Stimulated activated CD4-positive, alpha-beta T cell treated with anti-CD3 and anti-CD28 coated beads, Interleukin-4, amount 100 ng/mL, for 48 hours (primary cell): ENCODE measurements at places on chromosomes 11 and 22.

GRCh38 chr11:78809931-78810541 lies 235.4 kb upstream of the NARS2 start:
- DNase-seq, result no peak

DNA sequence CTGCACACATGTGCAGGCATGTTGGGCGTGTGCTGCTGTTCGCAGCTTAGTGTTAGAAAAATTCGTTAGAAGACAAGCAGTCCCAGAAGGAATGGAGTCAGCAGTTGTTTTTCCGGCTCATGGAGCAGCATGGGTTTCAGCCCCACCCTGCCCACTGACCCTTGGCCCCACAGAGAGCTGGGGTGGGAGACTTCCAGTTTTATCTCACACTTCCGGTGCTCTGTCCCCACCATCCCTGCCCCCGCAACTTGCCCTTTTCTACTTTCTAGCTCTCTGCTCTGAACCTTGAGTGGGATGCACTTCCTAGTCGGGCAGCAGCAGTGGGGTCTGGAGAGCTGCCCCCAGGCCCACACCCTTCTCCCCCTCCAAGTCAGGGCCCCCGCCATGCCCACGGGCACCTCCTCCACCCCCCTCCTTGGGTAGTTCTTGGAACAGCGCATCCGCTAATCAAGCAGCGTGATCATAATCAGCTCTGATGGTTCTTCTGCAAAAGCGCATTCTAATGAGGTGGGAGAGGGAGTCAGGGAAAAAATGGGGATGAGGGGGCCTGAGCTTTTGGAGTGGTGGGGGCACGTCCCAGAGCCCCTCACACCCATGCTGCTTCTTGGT lies 184.4 kb downstream of the CEP164 start:
- no peak for DNase-seq

DNA sequence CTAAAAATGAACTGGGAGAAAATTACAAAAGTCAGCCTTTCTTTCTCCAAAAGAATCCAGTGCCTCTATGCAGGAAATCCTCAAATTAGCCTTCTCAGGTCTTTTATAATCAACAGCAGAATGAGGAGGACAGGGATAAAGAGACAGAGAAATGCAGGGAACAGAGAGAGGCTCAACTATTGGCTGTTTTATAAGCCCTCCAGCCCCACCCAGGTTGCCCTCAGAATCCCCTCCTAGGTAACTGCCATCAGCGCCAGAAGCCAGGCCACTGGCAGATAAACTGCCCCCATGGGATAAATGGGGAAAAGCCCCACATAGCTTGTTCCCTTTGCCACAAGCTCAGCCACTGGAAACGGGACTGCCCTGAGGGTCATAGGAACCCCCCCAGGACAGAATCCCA lies 10.9 kb upstream of the HMOX1 start:
- DNase-seq, result no peak

DNA sequence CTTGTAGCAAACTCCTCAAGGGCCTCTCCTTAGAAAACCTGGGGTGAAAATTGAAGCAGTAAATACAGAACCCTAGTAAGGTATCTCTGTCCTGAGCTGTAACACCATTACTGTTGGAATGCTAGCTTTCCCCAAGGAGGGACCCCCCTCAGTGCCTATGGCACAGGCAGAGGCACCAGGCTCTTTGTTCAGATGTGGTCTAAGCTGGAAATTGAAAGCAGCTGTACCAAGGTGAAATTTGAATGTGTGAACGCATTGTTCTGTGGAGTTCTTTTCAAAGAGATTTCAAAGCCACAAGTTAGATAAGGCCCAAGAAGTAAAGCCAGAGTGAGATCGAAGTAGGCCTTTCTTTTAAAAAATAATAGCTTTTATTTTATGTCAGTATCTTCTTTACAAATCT lies 71.9 kb upstream of the HORMAD2 start:
- DNase-seq, result no peak

- no peak for DNase-seq
Observed at GRCh38 chr11:2688381-2689231, 11.2 kb downstream of the KCNQ1OT1 start.

- no peak for DNase-seq
Observed at GRCh38 chr22:39959640-39960447, at the start of gene TMA7B. Gene TMA7B, plus strand, starts transcription at chr22:39960397. Its CDS starts 3,978 bp downstream, at chr22:39964375.

DNA sequence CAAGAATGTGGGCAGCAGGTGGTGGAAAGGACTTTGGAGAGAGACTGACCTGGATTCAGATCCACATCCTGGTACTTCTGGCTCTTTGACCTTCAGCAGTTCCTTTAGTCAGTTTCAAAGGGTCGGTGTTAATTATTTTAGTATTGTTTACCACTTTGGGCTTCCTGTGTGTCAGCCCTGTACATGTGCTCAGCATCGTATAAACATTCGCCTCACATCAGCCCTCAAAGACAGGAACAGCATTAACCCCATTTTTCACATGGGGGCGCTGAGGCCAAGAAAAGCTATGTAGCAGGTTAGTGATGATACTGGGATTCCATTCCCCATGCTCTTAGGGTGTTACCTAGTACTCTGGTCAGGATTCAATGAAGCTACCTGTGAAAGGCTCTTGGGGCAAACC lies 72.1 kb upstream of the YWHAH start:
- no peak for DNase-seq

DNA sequence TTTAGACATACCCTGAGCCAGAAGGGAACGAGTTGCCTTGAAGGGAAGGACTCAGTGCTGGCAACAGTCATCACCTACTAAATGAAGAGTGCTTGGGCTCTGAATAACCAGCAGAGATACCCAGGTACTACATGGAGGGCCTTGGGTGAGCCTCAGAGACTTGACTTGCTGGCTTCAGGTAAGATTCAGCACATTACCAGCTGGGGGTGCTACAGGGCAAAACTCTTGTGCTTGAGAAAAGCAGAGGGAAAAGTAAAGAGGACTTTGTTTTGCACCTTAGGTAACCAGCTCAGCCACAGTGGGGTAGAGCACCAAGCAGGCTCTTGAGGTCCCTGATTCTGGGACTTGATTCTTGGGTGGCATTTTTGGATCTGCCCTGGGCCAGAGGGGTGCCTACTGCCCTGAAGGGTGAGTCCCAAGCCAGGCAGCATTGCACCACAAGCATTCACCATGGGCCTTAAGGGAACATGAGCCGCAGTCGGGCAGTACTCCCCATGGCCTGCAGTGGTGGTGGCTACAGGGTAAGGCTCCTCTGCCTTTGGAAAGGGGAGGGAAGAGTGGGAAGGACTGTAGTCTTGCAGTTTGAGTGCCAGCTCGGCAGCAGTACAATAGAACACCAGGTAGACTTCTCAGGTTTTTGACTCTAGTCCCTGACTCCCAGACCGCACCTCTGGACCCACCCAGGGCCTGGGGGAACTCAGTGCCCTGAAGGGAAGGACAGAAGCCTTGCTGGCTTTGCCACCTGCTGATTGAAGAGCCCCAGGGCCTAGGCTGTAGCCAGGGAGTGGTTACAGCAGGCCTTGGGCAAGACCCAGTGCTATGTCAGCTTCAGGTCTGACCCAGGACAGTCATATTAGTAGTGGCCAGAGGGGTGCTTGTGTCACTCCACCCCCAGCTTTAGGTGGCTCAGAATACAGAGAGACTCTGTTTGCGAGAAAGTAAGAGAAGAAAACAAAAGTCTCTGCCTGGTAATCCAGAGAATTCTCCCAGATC lies 22.7 kb upstream of the PLEKHA7 start:
- DNase-seq, result no peak

- no peak for DNase-seq
Observed at GRCh38 chr11:121460941-121461514, 8.3 kb upstream of the SORL1-AS1 start.

- DNase-seq, result no peak
Observed at GRCh38 chr11:70928854-70929598, 323.4 kb downstream of the SHANK2 start.

DNA sequence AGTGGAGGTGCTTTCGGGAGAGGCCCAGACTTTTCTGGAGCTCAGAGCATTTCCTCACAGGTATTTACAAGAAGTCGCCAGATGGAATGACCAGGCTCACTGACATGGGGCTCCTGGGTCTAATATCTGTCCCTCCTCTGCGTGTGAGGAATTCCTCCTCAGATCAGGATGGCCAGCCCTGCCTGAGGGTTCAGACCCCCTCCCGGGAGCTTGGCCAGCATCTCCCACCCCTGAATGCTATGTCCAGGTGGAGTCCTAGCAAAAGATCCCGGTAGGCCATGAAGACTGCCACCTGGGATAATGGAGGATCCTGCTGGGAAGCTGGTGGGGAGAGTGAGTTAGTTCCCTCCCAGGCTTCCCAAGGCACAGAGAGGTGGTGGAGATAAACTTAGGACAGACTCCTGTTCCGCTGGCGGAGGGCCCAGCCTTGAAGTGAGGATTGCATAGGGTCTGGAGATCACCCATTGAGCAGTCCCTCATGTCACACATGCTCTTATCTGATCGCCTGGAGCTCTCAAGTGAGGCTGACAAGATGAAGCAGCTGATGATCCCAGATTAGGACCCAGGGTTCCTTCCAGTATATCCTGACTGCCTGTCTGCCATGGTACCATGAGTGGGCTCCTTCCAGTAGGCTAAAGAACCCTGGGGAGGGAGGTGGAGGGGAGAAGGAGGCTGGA lies 5.7 kb downstream of the OAF start:
- no peak for DNase-seq

- DNase-seq, result no peak
Observed at GRCh38 chr11:133966172-133966651, 9.4 kb upstream of the IGSF9B start.

- no peak for DNase-seq
Observed at GRCh38 chr11:45374653-45375059, 88.5 kb upstream of the SYT13 start.

GRCh38 chr11:11486423-11486822 lies 133.4 kb upstream of the CSNK2A3 start:
- DNase-seq, result no peak
